NCI-H146 (cell line): ENCODE measurements at places on chromosomes 13 and 19.

- DNase-seq, result peak; percentile 16
These were observed 142.0 kb downstream of the ZNF737 start for GRCh38 chr19:20423381-20424197.

DNA sequence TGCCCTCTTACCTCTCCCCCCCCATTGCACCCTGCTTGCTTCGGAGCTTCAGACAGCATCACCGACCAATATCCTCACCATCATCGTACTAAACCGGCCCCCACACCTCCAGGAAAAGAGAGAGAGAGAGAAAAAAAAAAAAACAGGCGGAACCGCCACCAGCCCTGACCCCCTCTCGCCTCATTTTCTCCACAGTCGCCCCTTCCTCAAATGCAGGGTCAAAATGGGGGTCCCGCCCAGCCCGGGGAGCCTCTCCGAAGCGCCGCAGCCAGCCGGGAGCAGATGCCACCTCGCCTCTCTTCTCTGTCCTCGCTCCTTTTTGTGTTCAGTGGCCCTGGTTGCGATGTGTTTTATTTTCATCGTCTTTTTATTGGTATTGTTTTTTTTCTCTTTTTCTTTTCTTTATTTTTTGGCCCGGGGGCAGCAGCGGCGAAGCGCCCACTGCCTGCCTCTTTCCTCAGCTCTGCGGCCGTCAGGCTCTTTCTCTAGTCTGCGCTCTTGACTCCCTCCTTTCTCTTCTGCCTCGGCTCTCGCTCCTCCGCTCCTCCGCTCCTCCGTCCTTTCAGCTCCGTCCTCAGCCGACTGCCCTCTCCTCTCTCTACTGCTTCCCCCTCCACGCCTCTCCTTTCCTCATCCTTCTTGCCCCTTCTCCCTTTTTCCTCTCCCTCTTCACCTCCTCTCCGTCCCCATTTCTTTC, 41.4 kb downstream of the DEDD2 start:
- peak; percentile 63 for DNase-seq

DNA sequence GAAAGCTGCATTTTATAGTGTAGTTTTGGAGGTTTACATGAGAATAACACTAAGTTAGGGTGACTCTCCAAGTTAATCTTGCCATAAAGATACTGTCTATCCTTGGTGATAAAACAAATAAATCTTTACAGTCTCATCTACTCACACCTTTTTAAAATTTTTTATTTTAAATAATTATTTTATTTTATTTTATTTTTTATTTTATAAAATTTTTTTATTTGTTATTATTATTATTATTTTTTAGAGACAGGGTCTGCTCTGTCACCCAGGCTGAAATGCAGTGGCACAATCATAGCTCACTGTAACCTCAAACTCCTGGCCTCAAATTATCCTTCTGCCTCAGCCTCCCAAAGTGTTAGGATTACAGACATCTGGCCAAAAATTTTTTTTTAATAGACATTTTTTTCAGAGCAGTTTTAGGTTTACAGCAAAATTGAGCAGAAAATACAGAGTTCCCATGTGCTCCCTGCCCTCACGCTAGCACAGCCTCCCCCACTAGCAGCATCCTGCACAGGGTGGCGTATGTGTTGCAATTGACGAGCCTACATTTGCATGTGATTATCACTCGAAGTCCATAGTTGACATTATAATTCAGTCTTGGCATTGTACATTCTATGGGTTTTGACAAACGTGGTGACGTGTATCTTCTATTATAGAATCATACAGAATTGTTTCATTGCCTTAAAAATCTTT, 41.0 kb downstream of the RASL11A start:
- no peak for DNase-seq

GRCh38 chr19:17872251-17873001, 681 bp downstream of the SLC5A5 start:
- DNase-seq, result no peak

DNA sequence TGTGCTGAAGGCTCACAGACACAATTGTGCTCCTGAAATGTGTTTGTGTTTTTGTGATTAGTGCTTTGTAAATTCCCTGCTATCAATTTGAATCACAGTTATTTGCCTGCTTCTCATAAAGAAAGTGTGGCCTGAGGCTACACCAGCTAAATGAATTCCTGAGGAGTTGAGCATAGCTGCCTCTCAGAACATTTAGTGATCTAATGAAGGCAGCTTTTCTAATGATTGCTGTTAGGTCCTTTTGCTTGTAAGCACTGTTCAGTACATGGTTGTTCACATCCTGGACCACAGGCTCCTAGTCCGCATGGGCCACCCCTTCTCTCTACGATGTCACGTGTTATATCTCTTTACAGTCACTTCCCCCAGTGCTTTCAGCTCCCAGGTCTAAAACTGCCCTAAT, 238.2 kb downstream of the B3GLCT start:
- no peak for DNase-seq

DNA sequence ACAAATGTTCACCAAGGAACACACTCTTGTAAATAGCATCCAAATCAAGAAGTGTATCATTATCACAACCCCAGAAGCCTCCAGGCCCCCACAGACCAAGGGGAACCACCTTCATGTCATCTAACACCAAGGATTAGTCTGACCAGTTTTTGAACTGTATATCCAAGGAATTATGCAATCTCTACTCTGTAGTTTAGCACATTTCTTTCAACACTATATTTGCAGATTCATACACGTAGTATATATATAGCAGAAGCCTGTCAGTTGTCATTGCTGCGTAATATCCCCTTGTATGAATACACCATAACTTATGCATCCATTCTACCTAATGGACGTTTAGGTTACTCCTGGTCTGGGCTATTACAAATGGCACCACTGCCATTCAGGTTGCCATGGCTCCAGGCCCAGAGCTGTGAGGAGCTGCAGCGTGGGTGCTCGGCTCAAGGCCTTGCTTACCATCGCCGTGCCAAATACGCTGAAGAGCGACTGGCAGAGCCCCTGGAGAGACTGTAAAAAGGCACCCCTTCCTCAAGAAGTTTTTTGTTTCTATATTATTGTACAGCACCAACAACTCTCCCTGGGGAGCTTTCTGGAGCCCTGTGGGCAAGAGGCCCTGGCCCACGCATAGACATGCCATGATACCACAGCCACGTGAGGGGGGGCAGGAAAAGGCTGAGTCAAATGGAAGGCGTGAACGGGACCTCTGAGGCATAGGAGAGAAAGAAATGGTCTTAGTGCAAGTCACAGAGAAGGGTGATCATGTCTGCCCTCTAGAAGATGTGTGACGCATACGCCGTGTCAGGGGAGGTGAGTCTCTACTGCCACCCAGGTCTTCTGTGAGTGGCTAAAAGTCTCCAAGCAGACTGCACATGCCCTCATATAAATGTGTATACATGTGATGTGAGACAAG, 10.8 kb downstream of the LATS2 start:
- no peak for DNase-seq

- DNase-seq, result peak; percentile 87
These were observed 122.9 kb downstream of the OLFM4 start for GRCh38 chr13:53151336-53152056.

DNA sequence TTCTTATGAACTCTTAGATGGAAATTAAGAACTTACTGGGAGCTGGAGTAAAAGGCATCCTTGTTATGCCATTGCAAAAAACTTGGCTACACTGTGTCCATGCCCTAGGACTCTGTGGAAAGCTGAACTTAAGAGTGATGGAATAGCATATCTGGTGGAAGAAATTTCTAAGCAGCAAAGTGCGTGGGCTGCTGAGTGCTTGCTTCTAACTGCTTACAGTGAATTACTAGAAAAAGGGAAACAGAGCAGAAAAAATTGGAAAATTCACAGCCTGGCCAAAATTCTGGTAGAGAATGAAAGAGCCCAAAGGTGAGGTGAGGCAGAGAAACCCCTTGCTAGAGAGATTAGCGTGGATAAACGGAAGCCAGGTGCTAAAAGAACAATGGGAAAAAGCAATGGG, 44.3 kb downstream of the ALOX5AP start:
- no peak for DNase-seq

- DNase-seq, result no peak
These were observed 70.4 kb downstream of the ARHGAP35 start for GRCh38 chr19:46931202-46931601.

DNA sequence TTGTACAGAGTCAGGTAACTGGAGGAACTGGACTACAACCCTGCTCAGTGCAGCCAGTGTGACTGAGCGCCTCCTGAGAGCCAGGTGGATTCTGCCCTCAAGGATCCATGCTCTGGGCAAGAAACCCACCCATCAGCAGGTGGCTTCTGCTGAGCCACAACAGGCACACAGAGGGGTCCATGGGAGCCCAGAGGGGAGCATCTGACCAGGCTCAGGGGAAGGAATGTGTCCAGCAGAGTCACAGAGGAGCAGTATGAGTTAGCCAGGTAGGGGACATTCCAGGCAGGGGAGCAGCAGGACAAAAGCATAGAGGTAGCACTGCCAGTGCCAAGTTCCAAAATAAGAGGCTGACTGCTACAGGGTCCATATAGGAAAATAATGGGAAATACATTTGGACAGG, 19.9 kb downstream of the DHRS12 start:
- DNase-seq, result no peak

DNA sequence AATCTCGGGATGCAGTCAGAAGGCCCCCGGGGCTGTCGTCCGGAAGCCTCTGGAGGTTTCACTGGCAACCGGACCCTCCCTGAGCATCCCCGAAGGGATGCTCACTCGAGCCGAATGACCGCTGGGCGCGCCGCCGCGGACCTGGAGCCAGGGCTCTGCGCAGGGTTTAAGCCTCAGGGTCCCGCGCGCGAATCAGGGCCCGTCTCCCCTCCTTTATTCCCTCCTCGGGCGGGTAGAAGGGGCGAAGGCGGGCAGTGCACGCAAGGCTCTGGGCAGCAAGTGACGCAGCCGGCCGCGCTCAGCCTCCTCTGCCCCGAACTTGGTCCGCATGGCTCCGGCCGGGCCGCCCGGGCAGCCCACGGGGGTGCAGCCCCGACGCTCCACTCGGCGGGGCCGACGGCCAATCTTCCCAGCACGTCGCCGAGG, 572 bp downstream of the SHISA2 start:
- no peak for DNase-seq

DNA sequence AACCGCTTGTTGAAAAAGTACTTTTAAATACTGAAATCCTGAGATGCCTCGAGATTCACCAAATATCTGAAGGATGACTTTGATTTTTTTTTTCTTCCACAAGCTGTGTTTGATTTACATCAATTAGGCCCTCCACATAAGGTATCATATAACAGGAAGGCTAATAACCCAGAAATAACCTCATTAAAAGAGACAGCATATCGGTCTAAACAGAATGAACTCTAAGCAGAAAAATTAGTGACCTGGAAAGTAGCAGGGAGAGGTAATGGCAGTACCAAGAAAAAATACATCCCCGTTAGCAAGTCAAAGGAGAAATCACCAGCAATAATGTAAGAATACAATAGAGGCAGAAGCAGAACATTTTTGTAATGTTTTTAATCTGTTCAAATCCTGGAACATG, 452.4 kb upstream of the TSHZ3 start:
- DNase-seq, result no peak

- DNase-seq, result no peak
These were observed 27.1 kb downstream of the ONECUT3 start for GRCh38 chr19:1780272-1780958.

DNA sequence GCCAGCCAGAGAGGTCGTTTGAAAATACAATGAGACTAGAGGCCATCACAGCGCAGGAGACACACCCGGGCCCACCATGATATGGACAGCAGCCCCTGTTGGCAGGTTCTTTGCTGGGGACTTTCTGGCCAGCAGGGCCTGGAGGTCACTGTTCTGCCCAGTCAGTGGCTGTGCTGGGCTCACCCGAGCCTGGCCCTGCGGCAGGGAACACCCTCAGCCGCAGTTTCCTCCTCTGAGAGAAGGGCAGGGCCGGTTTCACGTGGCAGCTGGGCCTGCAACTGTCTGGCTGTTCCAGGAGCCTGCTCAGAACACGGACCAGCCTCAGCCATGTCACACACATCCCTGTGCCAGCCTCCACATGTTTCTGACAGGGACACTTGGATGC, 39.4 kb downstream of the ADPRHL1 start:
- DNase-seq, result no peak
